Regular cardiac myocyte (primary cell): ENCODE measurements at places on chromosomes 1 and 21. TPM values are rescaled to one million over a fixed set of nuclear protein-coding genes. Genes with fewer than 3 reads are reported as not detected.

Gene TRIM33
- 23.6 and 28.8 TPM in 2 replicates for total RNA-seq

Gene TPTE
- not detected in 2 replicates for total RNA-seq

Gene KTI12
- 11.6 and 19.2 TPM in 2 replicates for total RNA-seq

Gene AKR7A3
- 0.19 and 0.28 TPM in 2 replicates for total RNA-seq

Gene GBP6
- under 0.01 TPM in 2 replicates for total RNA-seq

Gene TINAGL1
- total RNA-seq: 369 and 742 TPM in 2 replicates

Gene CFAP107
- total RNA-seq: not detected in 2 replicates

Gene GABPA
- total RNA-seq: 29.3 and 33.8 TPM in 2 replicates

Gene SPAG17
- under 0.01 TPM in 1 of 2 replicates, not detected in the other for total RNA-seq

Gene TAS1R1
- not detected in 2 replicates for total RNA-seq

Gene ITGB3BP
- total RNA-seq: 22.6 and 28.9 TPM in 2 replicates

Gene USH2A
- total RNA-seq: not detected in 2 replicates

Gene GBP7
- total RNA-seq: not detected in 2 replicates

Gene ACTL8
- total RNA-seq: 0.19 TPM in 1 of 2 replicates, not detected in the other

Gene EDEM3
- total RNA-seq: 110 and 117 TPM in 2 replicates

Gene ST6GALNAC5
- 0.58 and 2.5 TPM in 2 replicates for total RNA-seq

Gene NDUFS2
- total RNA-seq: 147 and 216 TPM in 2 replicates

Gene TMOD4
- 0.19 TPM in 1 of 2 replicates, not detected in the other for total RNA-seq

Gene CACHD1
- total RNA-seq: 2.7 and 3.4 TPM in 2 replicates

Gene SPRR1B
- total RNA-seq: not detected in 2 replicates

Gene LCE2A
- not detected in 2 replicates for total RNA-seq

Gene S100A12
- not detected in 2 replicates for total RNA-seq

Gene CNR2
- total RNA-seq: not detected in 2 replicates
